ENCODE measurements at places on chromosomes 3 and 15. TPM values are rescaled to one million over a fixed set of nuclear protein-coding genes. Genes with fewer than 3 reads are reported as not detected.

GHSR gene
- 1.2 TPM for total RNA-seq

TWF2 gene
- 36.5 TPM for total RNA-seq

DNA sequence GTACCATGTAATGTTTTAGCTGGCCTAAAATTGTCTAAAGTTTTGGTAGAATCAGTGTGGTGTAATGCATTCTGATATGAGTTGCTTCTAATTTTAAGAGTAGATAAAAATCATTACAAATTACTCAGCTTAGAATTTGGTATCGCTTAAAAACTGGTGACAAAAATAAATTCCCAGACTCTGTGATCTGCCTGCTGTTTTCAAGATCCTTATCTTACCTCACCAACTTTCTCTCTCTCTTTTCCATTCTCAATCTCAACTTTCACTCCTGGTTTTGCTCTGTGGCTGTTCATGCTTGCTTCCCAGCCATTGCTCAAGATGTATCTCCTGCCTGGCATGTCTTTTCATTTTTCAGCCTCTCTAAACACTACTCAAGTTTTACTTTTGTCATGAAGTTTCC, 45.7 kb downstream of the TCF12 start:
- no peaks in the 10 kb centered on the region for H3K27me3 ChIP-seq
- no peak for DNase-seq
- no peak overlapping the region for H3K27ac ChIP-seq
- H3K4me3 ChIP-seq, result no peak overlapping the region

CFAP161 gene
- total RNA-seq, result 4.6 TPM

- no peak for DNase-seq
- no peaks in the 10 kb centered on the region for H3K36me3 ChIP-seq
- no peak overlapping the region for H3K27ac ChIP-seq
- no peaks in the 10 kb centered on the region for H3K4me1 ChIP-seq
These were observed 207.8 kb upstream of the MCTP2 start for GRCh38 chr15:94023531-94023930.

Data from testis (tissue), 5 donors.